SW480 (cell line): ENCODE measurements at places on chromosomes 4 and X.

DNA sequence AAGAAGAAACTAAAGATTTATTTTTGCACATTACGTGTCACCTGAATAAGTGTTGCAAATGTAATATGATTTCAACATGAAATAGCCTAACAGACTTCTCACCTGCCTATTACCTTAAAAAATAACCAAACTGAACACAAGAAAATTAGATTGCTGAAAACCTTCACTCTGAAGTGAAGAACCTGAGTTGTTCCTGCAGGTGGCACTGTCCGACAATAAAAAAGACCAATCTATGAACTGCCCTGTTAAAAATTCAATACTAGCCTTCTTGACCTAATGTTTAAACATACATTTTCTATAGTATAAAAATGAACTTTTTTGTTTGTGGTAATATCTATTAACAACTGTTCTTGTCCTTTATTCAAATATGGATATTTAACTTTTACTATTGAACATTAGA, 69.2 kb upstream of the PNPLA4 start:
- peak; percentile 29 for DNase-seq

- DNase-seq = no peak
Observed at GRCh38 chr4:21879187-21879586, 69.4 kb downstream of the KCNIP4 start.

- DNase-seq = no peak
Observed at GRCh38 chr4:26239801-26240200, 81.0 kb upstream of the RBPJ start.

DNA sequence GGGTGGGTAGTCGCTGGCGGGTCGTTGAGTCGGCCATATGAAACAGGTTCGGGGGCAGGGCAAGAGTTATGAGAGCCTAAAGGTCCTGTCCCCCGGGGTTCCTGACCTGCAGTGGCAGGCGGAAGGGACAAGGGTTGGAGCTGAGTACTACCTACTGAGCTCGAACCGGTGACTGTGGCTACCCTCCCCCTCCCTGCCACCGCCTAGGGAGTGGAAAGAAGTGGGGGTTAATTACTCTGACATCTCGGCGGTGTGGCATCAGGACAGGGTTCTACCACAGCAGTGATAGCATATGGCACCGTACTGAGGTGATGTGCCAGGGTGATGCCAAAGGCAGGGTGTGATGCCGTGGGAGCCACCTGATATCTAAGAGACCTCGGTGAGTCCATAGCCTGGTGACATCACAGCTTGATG, 307 bp downstream of the ATG4A start:
- peak; percentile 20 for DNase-seq

DNA sequence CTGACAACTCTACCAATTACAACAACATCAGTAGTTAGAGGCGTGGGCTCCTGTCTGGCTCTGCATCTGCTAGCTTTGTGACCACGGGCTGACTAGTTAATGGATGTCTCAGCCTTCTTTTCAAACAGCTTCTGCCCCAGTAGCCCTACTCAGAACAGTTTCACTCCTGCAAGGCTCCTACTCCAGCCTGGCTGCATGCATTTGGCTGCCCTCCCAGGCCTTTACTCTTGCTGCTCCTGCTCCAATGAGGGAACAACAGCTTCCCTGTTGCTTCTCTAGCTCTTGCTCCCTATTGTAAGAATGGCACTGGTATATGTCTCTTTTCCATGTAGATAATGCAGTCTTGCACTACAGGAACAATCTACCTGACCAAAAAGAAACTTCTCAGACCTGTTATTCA, 93.3 kb downstream of the TTC29 start:
- no peak for DNase-seq

- no peak for DNase-seq
Observed at GRCh38 chr4:156898373-156899117, 73.1 kb downstream of the PDGFC start.

- no peak for DNase-seq
Observed at GRCh38 chrX:70254909-70255308, 5.1 kb downstream of the P2RY4 start.

DNA sequence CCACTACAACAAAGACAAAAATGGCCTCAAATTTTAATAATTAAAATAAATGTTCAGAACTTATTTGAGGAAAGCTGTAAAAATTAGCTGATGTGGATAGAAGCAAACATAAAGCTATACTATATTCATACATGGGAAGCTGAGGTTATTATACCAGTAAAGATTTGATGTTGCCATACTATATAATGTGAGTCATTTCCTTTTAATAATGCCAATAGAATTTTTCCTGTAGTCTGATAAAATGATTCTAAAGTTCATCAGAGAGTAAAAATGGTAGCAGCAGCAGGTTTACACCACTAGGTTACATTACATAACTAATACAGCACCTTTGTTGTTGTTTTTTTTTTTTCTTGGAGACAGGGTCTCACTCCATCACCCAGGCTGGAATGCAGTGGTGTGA, 45.5 kb upstream of the CYP2U1 start:
- no peak for DNase-seq

- DNase-seq = no peak
Observed at GRCh38 chr4:77159806-77160205, 2.8 kb downstream of the CCNG2 start.

- DNase-seq = no peak
Observed at GRCh38 chrX:118383120-118383519, 37.2 kb downstream of the WDR44 start.

DNA sequence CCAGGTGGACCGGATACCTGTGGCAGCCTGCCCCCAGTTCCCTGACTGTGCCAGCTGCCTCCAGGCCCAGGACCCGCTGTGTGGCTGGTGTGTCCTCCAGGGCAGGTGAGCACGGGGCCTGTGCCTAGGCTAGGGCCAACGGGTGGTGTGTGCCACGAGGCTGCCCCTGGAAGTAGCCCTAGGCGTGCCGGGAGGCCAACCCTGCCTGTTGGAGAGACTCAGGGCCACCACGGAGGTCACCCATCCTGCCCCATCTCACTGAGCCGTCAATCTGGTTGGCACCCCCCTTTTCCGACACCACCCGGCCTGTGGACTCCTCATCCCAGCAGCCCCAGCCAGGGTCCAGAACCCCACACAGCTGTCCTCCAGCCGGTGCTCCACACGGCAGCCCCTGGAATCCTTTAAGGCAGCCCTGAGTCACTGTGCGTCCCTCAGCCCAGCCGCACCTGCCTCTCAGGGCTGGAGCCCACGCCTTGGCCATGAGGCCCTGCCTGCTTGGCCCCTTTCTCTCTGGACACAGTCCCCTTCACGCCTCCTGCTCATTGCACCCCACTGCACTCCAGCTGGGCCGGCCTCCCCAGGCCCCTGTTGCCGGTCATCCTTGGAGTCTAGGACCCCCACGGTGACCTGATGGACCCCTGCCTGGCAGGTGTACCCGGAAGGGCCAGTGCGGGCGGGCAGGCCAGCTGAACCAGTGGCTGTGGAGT, 5.3 kb downstream of the PLXNB3 start:
- DNase-seq = no peak

- DNase-seq = no peak
Observed at GRCh38 chr4:160825644-160826338, 1338.0 kb downstream of the FSTL5 start.

GRCh38 chr4:136670265-136670664, 862.0 kb downstream of the PCDH18 start:
- no peak for DNase-seq

GRCh38 chrX:22969411-22969810, 30.3 kb upstream of the DDX53 start:
- DNase-seq = no peak

GRCh38 chrX:48971249-48972219, at the start of gene KCND1:
KCND1 (minus strand) TSS chrX:48971844; CDS start chrX:48970271, 1,573 bp downstream.
- DNase-seq = peak; percentile 25

- DNase-seq = no peak
Observed at GRCh38 chr4:129046055-129046959, 47.0 kb downstream of the SCLT1 start.

DNA sequence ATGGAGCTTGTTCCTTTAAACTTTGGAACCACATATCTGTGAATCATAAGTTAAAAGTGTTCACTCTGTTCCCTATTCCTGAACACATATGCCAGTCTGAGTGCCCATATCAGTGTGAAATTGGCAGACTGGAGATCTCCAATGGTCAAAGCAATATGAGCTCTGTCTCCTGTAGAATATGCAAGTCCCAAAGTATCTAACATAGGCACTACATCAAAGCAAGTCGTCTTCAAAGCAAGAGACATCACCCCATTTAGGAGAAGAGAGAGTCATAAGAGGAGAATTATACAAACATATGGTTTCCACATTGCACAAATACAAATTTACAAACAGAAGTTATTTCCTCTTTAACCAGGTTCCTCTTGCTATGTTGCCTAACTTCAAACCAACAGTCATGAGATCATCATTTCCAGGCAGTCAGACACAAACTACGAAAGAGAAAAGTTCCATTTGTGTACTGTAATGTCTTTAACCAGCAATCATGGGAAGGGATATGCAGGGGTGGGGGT, 9.9 kb upstream of the GK start:
- no peak for DNase-seq

GRCh38 chr4:7901311-7901885, 38.3 kb downstream of the AFAP1 start:
- no peak for DNase-seq

DNA sequence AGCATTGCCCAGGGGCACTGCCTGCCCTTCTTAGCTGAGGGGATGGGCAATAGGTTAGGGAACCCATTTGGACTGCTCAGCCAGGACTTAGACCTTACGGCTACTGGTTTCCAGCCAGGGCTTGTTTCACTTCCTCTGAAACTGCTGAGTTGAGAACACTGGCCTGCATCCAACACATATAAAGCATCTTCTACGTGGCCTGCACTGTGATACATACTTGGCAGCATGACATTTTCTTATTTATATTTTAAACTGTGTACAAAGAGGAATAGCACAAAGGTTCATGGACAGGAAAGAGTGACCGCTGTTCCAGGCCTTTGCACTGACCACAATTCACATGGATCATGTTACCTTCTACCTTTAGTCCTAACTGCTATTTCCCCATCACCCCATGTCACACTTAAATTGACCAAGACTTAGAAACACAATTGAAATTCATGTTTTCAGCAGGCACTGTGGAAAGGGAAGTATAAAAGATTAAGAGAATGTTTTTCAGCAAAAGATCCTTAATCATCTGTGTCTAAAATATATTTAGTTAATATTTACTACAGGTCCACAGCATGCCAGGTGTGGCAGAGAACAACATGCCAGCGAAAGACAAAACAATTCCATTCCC, 43.7 kb downstream of the NLGN4X start:
- no peak for DNase-seq

DNA sequence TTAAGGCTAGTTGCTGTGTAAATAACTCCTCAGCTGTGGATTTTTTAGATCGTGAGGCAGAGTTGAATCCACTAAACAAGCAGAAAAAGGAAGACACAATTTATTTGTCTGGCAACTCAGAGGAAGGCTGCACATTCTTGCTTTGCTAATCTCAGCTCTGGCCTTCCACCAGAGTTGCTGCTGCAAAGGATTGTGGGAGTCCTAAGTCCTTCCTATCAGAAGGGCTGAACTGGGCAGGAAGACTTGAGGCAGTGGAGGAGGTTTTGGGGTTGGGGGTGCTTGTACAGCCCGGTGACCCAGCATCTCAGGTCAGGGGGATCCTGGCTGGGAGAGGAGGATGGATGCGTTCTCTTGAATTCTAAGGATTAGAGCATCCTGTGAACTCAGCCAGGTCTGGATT, 11.0 kb upstream of the VSIG1 start:
- DNase-seq = no peak

GRCh38 chrX:25191403-25191802, 175.6 kb upstream of the ARX start:
- no peak for DNase-seq

DNA sequence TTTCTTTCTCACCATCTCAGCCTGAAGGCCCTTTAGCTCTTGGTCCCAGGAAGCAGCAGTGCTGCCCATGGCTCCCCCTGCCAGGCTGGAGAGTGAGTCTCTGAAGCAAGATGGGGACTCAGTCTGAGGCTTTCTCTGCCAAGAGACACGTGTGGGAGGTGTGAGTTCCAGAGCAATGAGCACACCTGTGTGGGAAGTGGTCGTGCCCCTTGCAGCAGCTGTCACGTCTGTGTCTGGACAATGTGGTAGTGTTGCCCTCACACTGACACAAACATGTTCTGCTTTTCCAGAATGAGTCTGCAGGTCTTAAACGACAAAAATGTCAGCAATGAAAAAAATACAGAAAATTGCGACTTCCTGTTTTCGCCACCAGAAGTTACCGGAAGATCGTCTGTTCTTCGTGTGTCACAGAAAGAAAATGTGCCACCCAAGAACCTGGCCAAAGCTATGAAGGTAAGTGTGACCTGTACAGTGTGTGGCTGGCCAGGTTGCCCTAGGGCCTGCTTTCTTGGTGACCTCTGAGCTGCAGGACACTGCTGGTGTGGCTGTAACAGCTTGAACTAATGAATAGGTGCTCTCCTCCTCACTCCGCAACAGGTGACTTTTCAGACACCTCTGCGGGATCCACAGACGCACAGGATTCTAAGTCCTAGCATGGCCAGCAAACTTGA, 1.9 kb downstream of the TACC3 start:
- no peak for DNase-seq

DNA sequence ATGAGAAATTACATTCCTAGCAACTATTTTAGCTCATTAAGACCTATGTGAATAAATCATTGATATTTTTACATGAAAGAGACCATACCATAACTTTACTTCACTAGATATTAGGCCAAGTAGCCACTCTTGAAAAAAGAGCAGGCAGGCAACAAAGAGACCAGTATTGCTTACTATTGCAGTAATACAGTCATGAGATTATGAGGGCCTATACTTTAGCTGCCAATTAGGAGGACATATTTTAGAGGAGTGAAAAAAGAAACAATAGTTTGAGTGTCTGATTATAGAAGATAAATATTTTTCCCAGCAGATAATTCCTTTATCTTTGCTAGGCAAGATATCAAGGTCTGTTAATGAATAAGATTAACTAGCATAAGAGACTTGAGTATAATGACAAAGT, 739.0 kb downstream of the GRID2 start:
- no peak for DNase-seq

DNA sequence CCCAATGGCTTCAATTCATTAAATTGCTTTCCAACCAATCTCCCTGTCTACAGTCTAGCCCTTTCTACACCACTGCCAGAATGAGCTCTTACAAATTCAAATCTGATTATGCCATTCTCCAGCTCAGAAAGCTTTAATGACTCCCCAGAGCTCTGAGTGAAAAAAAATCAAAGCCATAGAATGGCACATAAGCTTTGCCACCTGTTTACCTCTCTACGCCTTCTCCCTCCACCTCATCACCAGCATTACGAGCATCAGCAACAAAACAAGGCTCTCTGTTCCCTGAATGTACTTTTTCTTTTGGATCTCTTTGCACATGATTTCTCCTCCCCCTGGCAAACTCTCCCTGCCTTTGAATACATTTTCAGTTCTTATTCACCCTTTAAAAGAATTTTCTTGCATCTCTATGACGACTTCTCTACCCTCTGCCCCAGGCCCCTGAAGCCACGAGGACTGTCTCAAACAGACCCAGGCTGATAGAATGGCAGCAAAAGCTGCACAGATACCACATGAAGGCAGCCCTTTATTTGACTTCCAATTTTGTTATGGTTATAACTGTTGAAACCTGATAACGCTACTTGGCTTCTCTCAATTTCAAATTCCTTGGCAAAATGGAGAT, 516.0 kb downstream of the PCDH7 start:
- DNase-seq = no peak

GRCh38 chrX:39514801-39515200, 583.0 kb downstream of the BCOR start:
- no peak for DNase-seq

- peak; percentile 35 for DNase-seq
Observed at GRCh38 chrX:150569155-150569477, 695 bp downstream of the MTM1 start.
